ENCODE measurements at places on chromosomes 4 and X.

DNA sequence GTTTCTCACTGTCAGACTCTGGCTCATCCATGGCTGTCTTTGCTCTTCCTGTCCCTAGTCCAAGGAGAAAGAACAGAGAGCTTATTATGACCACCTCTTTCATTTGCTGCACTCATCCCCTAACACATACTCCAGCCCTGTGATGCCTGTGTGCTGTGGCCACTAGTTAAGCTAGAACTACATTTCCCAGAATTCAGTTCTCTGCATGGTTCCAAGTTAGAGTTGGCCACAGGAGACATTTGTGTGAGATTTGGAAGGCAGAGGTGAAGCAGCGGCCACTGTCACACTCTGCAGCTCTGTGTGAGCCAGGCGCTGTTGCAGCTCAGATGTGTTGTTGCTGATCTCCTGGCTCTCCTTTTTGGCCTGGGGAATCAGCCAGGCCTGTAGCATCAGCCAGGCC lies 188.2 kb upstream of the ATP6AP2 start:
- no peak for DNase-seq

DNA sequence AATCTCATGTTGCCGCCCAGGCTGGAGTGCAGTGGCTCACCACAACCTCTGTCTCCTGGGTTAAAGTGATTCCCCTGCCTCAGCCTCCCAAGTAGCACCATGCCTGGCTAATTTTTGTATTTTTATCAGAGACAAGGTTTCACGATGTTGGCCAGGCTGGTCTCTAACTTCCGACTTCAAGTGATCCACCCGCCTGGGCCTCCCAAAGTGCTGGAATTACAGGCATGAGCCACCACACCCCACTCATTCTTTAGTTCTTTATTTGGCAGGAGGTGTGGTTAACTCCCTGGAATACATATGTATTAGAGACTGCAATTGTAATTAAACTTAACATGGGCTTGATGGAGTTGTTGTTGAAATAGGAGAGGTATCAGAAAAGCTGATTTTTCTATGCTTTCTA lies 1396.9 kb upstream of the IGFBP7 start:
- no peak for DNase-seq

DNA sequence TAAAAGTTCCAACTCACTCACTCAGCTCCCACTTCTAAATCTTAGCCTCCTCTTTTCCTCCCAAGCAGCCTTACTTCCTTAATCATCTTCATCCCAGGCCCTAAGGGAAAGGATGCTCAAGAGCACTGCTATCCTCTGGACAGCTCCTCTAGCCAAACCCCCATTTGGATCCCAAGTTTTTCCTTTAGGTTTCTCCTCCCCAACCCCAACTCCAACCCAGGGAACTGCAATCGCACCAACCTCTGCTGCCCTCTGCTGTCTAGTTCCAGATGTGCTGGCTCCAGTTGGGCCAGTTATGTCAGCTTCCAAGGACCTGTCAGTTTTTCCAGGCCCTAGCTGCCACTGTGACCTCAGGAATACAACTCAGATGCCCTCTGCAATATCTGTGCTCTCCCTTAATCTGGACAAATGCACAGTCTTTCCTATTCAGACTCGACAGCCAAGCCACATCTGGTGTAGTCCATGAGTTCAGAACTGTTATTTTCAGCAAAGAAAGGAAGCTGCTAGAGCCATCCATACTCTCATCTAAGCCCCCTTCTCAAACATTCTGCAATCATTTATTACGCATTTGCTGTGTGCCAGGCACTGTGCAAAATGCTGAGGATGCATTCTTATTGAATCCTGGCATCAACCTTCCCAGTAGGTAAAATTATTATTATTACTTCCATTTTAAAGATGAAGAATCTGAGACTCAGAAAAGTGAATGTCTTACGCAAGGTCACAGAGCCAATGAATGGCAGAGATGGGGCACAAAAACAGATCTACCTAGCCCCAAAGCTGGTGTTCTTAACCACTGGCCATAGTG lies 12.3 kb upstream of the XPNPEP2 start:
- no peak for DNase-seq

DNA sequence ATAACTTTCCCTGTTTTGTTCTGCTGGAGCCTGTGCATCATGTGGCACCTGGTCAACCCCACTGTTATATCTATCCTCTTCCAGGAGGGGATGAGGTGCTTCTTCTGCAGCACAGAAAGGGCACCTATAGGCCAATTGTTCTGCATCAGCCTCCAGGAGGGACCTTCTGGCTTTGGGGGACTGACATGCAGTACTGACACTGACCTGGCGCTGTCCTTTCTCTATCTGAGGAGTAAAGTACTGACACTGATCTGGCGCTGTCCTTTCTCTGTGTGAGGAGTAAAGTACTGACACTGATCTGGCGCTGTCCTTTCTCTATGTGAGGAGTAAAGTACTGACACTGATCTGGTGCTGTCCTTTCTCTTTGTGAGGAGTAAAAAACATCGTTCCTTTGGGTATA lies 498.4 kb downstream of the PACRGL start:
- no peak for DNase-seq

DNA sequence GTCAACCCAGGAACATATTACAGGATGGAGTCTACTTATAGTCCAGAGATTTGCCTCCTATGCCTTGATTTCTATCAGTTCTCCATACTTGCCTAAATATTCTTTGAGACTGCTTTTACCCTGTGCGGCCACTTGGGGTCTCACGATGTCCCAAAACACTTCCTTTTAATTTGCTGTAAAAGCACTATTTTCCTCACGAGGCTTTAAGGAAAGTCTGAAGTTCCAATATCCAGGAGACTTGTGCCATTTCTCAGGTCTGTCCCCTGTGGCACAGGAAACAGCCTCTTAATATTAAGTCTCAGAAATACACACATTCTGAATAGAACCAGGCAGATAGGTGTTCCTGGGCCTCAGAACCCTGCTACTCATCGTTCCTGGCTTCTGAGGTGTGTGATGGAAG lies 142.9 kb downstream of the TMEM164 start:
- no peak for DNase-seq

DNA sequence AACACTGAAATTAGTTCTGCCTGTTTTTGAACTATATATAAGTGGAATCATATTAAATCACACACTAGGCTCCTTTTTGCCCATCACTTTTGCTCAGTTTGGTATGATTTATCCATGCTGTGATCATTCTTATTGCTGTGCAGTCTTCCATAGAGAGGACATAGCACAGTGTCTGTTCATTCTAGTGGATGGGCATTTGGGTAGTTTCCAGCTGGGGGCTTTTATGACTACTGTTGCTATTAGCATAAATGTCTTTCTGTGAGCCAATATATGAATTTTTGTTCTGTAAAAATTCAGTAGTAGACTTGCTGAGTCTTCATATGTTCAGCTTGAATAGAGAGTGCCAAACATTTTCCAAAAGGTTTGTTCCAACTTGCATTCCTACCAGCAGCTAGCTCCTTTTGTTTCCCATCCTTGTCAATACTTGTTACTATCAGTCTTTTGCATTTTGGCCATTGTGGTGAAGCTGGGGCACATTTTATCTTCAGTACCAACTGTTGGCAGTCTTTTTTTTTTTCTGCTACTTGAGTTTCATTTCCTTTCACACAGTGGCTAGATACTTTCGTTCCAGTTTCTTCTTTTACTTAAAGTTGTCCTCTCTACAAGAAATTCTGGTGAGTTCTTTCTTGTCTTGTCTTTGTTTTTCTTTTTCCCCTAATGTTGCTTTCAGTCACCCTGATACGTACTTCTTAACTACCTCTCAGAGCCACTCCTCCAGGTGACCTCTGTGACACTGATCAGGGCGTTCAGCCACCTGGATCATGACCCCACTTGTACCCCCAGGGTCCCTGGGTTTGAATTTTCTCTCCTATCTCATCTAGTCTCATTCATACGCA lies 87.0 kb downstream of the ANXA3 start:
- DNase-seq: no peak

DNA sequence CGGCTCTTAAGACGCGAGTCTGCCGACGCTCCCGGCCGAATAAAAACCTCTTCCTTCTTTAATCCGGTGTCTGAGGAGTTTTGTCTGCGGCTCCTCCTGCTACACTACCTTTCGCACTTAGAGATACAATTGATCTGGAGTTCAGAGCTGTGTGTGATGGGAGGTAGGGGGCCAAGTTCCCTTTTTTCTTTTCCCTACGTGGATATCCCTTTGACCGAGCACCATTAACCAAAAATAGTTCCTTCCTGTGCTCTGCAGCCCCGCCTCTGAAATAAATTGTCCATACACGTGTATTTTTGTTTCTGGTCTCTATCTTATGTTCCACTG lies 555 bp upstream of the PGM2 start:
- no peak for DNase-seq

DNA sequence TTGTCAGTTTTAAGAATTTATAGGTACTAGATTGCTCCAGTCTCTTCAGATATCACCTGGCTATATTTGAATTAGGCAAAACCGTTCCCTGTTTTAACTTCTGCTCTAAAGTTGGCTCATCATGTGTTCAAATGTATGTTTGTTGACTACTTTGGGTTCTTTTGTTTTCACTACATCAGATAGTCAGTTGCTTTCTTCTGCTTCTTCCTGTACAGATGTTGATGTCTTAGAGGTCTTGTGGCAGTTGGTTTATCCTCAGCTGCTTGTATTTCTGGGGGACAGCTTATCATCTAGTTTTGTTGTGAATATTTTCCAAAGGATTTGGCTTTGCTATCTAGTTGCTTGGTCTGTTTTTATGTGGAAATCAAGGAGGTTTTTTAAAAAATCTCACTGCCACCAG lies 28.0 kb downstream of the TBC1D19 start:
- DNase-seq: no peak

DNA sequence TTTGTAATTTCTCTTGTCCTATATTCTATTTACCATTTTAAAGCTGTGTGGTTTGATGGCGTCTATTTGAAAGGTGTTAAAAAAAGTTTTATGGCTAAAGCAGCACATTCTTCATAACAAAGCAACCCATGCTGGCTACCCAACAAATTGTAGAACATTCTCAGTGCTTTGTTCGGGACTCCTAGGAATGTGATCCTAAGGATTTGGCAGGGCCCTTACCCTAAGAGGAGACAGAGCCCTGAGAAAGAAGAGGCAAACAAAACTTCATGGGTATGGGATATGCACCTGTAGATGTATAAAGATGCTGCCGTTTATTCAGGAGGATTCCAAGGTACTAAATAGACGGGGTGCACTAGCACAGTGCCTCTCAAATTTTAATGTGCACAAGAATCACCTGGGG lies 370.8 kb upstream of the DIPK2B start:
- DNase-seq: no peak

GRCh38 chr4:164239976-164240375 lies 514.0 kb upstream of the SMIM31 start:
- no peak for DNase-seq

DNA sequence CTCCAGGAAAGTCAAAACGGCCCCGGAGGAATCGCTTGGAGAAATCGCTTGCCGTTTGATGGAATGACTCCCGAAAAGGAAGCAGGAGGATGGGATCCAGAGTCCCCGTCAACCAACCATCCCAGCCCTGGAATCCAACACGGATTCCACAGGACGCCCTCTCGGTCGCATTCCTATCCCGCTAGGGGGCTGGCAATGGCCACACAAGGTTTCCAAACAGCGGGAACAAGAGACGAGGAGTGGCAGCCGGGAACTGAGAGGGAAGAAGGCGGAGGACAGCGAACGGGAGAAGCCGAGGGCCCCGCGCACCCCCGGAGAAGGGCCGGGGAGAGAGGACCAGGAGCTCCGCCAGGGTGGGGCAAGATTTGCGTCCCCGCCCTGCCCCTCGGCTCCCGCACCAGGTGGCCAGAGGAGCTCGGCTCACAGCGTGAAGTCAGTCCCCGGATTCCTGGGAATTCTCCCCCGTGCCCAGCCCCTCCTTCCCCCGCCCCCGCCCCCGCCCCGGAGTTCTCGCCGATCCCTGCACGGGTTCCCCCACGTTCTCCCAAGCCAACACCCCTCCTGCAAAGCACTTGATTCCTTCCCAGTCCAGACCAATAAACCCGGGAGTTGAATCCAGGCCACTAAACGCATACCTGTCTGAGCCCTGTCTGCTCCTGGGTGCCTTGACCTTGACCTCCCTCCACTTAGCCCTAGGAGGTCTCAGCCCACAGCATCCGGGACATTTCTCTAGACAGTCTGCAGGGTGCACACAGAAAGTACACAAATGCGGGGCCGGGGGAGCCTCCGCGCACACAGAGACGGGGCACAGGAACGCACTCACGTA lies 1.4 kb downstream of the PDZD4 start:
- DNase-seq: no peak

DNA sequence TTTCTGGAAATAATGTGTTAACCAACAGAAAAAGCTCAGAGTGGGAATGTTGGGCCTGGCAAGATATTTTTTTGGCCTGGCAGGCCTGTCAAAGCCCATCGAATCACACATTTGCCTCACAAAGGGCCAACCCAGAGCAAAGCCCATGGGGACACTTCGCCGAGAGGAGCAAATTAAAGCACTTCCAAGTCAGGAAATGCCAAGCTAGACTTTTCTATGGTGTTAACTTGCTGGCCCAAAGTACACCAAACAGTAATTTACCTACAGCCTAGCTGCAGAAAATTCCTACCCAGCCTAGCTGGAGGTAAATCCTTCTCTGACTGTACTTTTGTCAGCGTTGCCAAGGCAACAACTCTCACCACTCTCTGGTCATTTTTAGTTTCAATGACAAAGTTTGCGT lies 288.6 kb upstream of the LDB2 start:
- no peak for DNase-seq
